ENCODE measurements at places on chromosomes 1 and 21. TPM values are rescaled to one million over a fixed set of nuclear protein-coding genes. Genes with fewer than 3 reads are reported as not detected.

Gene SPATA17
- total RNA-seq, result 1.2 TPM

DNA sequence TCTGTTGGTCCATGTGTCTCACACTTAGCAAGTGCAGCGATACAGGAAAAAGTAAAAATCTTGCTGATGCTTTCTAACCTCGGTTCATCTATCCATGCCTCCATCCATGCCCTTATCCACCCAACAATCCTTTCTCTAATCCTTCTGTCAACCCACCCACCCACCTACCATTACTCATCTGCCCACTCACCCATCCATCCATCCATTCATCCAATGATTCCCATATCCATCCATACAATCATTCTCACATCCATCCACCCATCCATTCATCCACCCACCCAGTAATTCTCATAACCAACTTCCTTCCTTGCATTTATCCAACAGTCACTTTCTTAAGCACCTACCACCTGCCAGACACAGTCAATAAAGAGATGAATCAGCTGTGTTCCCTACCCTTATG lies 6.1 kb upstream of the IGSF21 start:
- no peak for DNase-seq

Gene CNIH3
- 0.99 TPM for total RNA-seq

DNA sequence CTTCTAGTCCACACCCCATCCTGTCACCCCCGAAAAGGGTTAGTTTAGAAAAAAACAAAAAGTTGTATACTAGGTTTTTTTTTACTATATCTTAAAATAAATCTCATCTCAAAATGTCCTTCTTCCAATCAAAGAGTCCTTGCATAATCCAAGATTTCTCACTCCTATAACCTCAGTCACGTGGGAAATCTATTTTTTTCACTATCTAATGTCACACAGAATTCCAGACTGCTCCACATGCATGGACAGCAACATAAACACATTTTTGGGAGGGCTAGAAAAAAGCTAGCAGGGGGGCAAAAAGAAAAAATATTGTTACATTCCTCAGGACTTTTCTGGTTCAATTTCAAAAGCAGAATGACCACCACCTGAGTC lies 39.3 kb downstream of the TGFBR3 start:
- DNase-seq, result no peak

DNA sequence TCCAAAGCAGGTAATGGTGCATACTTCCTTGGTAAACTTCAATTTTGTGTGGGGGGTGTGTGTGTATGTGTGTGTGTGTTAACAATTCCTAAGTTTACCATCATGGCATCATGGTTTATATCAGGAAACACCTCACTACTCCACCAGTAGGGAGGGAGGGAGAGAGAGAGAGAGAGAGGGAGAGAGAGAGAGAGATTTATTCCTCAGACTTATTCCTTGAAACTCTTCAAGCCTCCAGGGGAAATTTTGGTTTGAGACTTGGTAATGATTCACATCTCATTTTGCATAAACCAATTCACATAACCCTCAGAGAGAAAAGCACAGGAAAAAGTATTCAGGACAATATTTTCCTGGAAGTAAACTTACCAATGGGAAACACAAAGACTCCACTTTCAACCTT lies 115.0 kb downstream of the TTLL7 start:
- no peak for DNase-seq

Gene APH1A
- total RNA-seq, result 58.5 TPM

Gene SLFNL1
- 0.37 TPM for total RNA-seq

GRCh38 chr1:7479571-7479970 lies 291.5 kb upstream of the VAMP3 start:
- no peak for DNase-seq

DNA sequence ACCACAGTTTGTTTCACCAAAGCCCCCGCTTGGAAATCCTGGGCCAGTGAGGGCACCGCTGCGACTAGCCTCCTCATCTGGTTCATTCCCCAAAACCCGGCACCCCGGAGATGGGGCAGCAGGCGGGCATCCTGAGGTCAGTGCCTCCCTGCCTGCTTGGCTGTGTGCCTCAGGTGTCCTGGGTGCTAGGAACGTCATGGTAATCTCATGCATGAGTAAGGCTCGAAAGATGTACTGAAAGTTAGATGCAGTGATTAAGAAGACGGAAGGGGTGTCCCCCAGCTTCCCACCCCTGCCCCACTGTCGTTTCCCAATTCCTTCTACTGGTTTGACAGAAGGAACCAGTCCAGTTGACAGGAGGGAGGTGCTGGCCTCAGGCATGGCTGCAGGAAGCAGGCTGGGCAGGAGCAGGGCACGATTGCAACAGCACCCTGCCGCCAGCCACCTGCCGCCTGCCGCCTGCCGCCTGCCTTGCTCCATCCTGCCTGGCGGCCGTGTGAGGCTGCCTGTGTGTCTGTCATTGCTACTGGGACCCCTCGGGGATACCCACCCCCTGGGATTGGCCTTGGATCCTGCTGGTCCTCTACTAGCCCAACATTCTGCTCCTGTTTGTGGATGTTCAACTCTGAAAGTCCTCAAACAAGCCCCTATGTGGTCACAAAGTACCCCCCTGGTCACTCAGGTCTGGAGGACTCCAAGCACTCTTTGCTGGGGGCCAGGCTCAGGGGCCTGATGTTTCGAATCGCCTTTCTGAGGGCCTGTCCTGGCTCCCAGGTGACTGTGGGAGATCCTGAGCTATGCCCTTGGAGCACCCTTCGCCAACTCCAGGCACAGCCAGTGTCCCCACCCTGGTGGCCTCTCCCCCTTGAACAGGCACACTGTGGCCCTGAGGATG lies 73.0 kb upstream of the IFFO2 start:
- no peak for DNase-seq

Gene CITED4
- total RNA-seq, result 45.4 TPM

- no peak for DNase-seq
These were observed 1.7 kb downstream of the MCL1 start for GRCh38 chr1:150577557-150578271.

- DNase-seq, result no peak
These were observed 39.3 kb downstream of the SPAG17 start for GRCh38 chr1:118145721-118146120.

Gene CTSS
- total RNA-seq, result 30.7 TPM

Gene CYP2J2
- 69.2 TPM for total RNA-seq
